Parietal lobe (tissue), 2 donors: ENCODE measurements at places on chromosomes 1 and 21. TPM values are rescaled to one million over a fixed set of nuclear protein-coding genes. Genes with fewer than 3 reads are reported as not detected.

The CD247 gene
- 3.1 TPM for total RNA-seq

The CLDN17 gene
- total RNA-seq, result not detected

The KCNE1 gene
- 2.2 TPM for total RNA-seq

The CD1D gene
- total RNA-seq, result 0.94 TPM

The CD53 gene
- total RNA-seq, result 7.2 TPM

The CLDN14 gene
- total RNA-seq, result not detected

The PAQR6 gene
- total RNA-seq, result 6.6 TPM

The DUSP23 gene
- total RNA-seq, result 16.0 TPM

The UBL4B gene
- not detected for total RNA-seq

The GBP7 gene
- total RNA-seq, result not detected

The TSPEAR gene
- not detected for total RNA-seq

The CD2 gene
- total RNA-seq, result not detected

The ADCY10 gene
- 0.63 TPM for total RNA-seq

The HIVEP3 gene
- total RNA-seq, result 36.6 TPM

The TNNI3K gene
- 22.8 TPM for total RNA-seq

The GPBP1L1 gene
- 91.1 TPM for total RNA-seq

The EIF2D gene
- total RNA-seq, result 23.5 TPM

The FNDC5 gene
- total RNA-seq, result 16.9 TPM

The CLEC20A gene
- total RNA-seq, result not detected
